NCI-H187 (cell line): ENCODE measurements at places on chromosomes 2 and 18.

- DNase-seq, result no peak
These were observed 9.0 kb downstream of the CAPN10 start for GRCh38 chr2:240595381-240596079.

DNA sequence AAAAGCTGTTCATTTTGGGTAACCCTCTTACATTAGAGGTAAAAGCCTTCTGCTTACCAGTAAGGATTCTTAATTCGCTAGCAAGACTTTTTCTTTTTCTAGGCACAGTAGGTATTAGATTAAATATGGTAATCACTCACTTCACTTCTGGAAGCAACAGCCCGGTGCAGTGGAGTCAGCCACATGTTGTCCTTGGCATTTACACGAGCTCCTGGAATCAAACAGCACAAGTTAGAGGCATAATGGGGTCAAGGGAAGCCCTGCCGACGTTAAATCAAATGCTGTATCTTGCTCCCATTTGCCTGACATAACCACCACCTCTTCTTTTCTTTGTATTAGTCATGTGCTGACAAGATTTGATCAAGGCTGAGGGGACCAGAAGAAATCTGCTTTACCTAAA lies 174.1 kb downstream of the ANKRD44 start:
- no peak for DNase-seq

DNA sequence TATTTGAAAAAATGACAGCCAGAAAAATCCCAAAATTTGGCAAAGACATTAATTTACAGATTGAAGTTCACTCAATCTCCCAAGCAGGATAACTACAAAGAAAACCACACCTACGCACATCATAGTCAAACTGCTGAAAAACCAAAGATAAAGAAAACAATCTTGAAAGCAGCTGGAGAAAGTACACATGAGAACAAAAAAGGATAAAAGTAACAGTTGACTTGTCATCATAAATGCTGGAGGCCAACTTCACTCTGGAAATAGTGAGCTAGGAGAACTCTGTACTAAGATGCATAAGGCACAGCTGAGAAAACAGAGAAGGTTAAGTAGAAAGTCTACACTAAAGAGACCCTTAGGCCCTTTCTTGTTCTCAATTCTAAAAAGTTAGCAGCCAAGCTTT lies 73.1 kb downstream of the TLK1 start:
- DNase-seq, result no peak

DNA sequence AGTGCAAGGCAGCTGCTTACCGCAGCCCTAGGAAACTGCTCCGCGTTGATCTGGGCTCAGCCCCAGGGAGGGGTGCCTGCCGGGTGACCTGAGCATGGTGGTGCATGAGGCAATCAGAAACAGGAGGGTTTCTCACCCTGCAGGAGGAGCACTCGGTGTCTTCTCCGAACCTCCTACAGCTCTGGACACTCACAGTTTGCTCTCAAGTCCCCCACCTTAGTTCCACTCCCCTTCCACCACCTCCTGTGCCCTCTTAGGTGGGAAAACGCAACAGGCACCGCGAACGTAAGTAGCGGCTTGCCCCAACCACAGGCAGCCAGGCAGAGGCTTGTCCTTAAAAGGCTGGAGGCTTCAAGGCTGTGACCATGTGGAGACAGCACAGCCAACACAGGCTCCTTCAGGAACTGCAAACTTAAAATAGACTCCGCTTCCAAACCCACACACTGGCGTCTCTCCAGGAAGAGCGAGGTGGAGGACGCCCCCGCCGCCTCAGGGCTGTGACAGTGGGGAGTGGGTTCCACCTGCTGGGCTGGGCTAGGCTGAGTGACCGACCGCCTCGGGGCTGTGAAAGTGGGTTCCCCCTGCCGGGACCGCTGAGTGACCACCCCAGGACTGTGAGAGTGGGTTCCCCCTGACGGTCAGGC lies 71.6 kb downstream of the NDUFA10 start:
- no peak for DNase-seq

- DNase-seq, result no peak
These were observed 1.3 kb upstream of the PNO1 start for GRCh38 chr2:68156419-68156818.

- DNase-seq, result no peak
These were observed 54.7 kb downstream of the DTNB start for GRCh38 chr2:25618676-25619075.

GRCh38 chr18:70578480-70578879 lies 289.6 kb downstream of the SOCS6 start:
- no peak for DNase-seq

DNA sequence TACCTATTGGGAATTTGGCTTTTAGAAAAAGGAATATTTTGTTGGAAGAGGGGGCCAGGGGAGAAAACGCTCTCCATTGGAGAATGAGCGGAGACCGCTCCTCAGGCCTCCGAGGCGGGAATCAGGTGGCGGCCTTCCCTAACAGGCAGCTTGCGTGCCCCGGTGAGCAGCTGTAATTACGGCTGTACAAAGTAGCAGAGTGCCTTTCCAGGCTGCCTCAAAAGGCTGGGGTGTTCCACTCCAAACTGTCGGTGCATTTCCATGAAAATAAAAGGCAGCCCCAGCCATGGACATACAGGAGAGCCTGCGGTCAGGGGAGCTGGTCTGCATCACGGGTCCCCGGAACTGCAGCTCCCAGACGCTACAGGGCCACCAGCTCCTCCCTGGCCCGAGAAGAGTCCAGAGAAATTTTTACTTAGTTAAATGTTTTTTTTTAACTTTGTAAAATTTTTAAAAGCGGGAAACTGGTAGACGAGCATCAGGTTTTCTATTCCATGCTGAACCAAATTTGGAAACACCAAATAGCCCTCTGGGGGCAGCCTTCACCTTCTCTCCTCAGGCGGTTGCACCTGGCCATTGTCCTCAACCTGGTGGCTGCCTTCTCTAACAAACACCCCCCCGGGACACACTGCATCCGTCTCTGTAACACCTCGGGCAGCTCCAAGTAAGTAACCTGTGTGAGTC lies 209.3 kb upstream of the SALL3 start:
- no peak for DNase-seq

DNA sequence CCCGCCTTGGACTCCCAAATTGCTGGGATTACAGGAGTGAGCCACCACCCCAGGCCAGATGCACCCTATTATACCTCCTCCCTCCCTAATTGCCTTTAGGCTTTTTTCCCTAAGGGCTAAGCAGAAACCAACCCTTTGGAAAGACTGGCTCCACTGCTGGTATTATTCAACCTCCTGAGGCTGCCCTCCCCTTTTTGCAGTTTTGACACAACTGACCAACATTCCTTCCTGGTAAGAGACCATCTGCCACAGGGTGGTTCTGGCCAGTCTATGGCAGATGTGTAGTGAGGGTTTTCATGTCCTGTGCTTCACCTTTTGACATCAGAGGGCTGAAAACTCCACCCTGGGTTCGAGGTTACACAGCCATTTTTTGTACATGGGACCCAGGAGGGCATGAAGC lies 1785.3 kb upstream of the CELF4 start:
- DNase-seq, result no peak

- DNase-seq, result no peak
These were observed 220.8 kb downstream of the SH3RF3 start for GRCh38 chr2:109349503-109350465.

DNA sequence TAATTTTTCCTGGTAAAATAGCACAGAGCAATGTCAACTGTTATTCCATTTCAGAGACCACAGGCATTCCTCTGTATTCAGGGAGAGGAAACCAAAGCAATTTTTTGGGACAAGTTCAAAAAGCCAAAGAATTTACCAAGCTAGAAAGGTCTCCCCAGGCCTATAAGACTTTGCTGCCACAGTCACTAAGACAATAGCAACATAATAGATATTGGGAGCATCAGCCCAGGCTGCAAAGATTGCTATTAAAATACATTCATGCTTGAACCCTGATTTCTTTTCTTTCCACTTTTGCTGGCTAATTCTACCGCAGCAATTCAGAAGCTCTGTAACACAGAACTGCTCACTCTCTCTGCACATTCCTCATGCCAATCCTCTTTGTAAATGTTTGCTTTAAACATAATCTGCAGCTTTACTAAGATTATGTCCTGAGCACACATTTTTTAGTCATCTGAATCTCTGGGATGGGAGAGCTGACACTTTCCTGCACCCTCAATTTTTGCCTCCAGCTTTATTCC lies 76.3 kb downstream of the CLHC1 start:
- no peak for DNase-seq

DNA sequence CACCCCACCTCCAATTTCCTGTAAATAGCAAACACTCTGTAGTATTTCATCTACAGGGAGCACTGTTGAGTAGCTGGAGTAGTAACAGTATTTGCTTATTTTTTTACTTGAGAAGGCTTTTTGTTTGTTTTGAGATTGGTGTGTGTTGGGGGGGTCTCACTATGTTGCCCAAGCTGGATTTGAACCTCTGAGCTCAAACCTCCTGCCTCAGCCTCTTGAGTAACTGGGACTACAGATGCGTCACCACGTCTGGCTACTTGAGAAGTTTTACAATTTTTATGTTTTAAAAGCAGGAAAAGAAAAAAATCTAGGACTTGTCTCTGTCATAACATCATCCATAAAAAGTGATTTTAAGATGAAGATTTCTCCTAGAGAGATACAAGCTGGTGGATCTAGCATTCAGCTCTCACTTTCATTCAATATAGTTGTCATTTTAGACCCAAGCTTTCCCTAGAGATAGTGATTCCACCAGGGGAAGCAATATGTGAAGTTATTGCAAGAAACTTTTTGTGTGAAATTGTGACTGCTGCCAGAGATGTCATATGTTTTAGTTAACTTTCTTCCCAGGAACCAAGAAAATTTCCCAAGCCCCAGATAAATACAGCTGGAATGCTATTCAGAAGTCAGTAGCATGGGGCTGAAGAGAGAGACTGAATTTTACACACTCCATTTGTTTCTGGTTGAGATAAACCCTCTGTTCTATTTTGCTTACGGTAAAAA lies 60.2 kb upstream of the MAP4K3 start:
- DNase-seq, result no peak

GRCh38 chr18:12904012-12904516 lies 20.0 kb upstream of the PTPN2 start:
- DNase-seq, result no peak

DNA sequence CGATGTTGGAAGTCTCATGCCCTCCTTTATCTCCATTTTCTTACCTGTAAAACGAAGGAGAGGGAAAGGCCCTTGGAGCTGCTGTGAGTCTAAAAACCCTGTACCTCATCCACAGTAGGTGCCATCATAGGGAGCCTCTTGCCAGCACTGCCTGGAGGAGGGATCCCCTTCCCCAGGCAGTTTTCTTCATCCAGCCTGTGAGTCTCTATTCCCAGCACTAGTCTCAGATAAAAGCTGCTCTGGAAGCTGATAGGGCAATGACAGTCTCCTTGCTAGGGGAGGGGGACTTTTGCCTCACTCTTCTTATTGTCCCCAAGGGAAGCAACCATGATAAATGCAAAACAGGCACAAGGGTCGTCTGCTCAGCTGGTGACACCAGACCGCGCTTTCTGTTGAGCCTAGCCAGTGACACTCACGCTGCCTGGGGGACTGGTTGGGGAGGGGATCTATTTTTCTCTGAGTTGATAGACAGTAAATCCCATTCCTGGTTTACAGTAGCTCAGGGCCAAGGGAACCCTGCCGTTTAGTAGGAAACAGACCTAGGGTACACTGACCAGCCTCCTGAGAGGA lies 139.5 kb upstream of the NABP1 start:
- no peak for DNase-seq

DNA sequence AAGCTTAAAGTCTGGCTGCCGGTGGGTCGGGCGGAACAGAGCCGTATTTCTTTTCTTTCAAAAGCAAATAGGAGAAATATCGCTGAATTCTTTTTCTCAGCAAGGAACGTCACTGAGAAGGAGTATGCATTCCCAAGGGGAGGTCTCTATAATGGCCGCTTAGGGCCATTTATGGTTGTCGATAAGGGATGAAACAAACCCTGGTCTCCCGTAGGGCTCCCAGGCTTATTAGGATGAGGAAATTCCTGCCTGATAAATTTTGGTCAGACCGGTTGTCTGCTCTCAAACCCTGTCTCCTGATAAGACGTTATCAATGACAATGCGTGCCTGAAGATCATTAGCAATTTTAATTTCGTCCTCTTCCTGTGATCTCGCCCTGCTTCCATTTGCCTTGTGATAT lies 227.7 kb upstream of the ZEB2 start:
- no peak for DNase-seq

- DNase-seq, result no peak
These were observed 12.8 kb upstream of the CAVIN2 start for GRCh38 chr2:191859681-191860080.

DNA sequence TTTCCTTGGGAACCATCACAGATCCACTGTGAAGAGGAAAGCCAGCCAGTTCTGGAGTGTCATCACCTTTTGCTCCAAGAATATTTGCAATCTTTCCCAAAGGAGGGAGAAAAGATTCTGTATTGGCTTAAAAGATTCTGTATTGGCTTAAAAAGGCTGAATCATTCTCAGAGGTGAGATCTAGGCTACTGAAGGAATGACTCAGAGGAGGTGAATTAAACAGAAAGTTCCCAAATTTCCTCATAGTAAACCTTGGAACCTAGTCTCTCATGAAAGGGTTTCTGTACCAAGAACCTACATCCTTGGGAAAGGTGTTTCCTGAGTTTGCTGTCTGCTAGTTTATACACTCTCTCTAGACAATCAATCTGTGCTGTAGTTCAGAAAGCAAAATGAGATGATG lies 34.1 kb upstream of the GRB14 start:
- DNase-seq, result no peak

DNA sequence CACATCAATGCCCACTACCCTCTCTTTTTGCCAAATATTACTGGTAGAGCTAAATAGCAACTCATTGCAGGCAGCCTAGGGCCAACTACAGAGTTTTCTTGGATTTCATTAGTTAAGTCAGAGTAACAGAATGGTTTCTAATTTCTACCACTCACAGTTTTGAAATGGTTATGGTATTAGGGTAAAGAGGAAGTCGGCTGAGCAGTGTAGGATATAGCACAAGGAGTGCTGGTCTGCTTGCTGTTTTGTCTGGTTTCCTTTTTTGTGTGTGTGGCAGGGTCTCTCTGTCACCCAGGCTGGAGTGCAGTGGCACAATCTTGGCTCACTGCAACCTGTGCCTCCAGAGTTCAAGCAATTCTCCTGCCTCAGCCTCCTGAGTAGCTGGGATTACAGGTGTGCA lies 289.2 kb upstream of the CCDC68 start:
- DNase-seq, result no peak

DNA sequence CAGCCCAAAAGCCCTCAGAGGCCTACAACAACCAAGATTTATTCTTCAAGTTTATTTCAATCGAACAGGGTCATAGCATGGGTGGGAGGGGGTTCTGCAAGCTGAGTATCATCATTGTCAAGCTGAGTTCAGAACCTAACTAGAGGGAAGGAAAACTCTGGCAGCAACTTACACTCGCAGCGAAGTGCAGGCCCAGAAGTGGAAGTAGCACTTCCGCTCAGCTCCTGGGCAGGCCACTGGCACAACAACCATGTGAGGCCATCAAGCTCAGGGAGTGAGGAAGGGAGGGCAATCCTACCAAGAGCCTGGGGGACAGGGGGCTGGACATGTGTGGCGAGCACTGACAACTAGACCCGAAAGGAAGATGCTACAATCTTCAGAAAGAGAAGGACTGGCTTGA lies 4.8 kb downstream of the UXS1 start:
- DNase-seq, result no peak

GRCh38 chr2:85531589-85531988 lies 7.4 kb upstream of the MAT2A start:
- no peak for DNase-seq

GRCh38 chr18:50706651-50707050 lies 113.2 kb downstream of the MRO start:
- no peak for DNase-seq
